MG63 (cell line): ENCODE measurements at places on chromosomes 1 and 21. TPM values are rescaled to one million over a fixed set of nuclear protein-coding genes. Genes with fewer than 3 reads are reported as not detected.

DNA sequence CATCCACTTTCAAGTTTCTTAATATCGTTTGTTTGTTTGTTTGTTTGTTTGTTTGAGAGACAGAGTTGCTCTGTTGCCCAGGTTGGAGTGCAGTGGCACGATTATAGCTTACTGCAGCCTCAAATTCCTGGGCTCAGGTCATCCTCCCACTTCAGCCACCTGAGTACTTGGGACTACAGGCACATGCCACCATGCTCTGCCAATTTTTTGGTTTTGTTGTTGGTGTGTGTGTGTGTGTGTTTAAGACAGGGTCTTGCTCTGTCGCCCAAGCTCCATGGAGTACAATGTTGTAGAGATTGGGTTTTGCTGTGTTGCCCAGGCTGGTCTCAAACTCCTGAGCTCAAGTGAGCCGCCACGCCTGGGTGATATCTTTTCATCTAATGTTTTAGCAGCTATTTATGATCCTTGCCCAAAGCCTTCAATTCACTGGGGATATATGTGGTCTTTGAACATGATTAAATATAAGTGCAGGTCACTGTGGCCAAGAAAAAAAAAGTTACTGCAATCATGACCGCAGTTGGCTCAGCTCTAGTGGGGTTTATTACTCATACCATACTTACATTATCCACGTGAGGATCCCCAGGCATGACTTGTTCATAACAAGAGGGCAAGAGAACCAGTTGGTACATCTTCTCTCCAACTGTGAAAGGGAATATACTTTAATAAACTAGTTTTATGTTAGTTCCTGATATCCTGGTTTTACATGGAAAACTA, 8.0 kb downstream of the RRP1B start:
- DNase-seq: peak; percentile 69

GRCh38 chr1:246579818-246580217, 13.6 kb downstream of the CNST start:
- no peak for DNase-seq

DNA sequence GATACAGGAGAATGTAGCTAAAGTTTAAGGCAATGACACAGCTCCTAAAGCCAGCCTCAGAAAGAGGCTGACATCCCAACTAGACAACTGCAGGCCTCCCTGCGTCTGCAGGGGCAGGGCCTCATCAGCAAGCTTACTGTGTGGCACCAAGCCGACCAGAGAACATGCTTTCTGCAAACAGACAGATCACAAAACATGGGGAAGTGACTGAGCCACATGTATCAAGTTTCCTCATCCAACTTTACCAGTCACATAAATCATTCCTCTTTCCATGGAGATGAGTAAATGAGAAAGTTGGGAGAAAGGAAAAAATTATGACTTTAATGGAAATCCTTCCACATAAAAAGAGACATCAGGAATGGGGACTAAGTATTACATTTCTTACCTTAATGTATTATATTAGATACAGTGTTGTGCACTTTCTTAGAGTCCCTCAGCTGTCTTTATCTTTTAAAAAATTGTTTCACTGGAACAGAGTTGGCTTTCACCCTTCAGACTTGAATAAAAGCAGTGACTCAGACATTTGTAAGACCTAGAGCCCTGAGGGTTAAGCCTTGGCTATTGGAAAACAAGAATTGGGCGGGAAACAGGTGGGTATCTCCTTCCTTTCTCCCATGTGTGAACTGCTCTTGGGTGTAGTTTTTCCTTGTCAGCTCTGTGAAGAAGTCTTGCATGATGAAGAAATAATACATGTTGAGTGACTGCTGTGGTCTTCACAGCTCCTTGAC, 305.7 kb upstream of the SNX7 start:
- no peak for DNase-seq

GRCh38 chr21:35681946-35682345, 378.4 kb downstream of the SETD4 start:
- DNase-seq: no peak

DNA sequence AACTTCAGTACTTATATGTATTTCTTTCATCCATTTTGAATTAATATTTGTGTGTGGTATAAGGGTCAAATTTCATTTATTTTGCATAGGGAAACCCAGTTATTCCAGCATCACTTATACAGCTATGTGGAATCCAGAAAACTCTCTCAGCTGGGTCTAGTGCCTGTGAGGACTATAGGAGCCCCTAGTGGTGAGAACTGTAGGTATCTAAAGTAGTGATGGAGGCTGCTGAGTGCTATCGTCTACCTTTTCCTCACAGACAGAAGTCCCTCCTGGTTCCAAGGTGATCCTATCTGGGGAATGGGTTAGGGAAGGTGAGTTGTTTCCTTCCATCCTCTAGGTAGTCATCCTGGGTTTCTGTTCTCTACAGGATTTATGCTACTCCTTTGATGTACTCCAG, 352.0 kb upstream of the C1orf87 start:
- DNase-seq: no peak

DNA sequence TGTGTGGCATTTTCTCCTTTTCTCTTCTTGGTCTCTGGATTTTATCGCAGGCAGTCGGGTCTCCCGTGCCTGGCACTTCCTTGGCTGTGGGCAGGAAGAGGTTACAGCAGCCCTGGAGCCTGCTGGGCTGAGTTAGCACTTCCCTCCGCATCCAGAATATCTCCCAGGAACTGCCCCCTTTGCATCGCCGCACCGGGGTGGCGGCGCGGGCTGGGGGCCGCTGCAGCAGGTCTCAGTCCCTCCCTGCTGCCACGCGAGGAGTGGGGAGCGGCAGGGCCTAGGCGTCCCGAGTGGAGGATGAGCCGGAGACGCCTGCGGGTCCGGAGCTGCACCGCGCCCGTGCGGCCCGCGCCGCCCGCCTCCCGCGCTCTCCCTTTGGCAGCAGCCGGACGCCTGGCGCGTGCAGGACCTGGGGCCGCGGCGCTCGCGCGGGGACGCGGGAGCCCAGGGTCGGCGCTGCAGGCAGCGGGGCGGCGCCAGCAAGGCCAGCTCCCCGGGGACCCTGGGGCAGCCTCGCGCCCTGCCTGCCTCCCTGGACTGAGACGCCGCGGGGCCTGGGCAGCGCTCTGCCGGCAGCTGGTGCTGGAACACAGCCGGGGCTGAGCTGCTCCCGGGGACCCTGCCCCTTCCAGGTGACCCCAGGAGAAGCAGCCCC, 192.8 kb downstream of the PRDM2 start:
- peak; percentile 46 for DNase-seq

GRCh38 chr1:81899214-81899821, 98.6 kb downstream of the ADGRL2 start:
- DNase-seq: no peak

DNA sequence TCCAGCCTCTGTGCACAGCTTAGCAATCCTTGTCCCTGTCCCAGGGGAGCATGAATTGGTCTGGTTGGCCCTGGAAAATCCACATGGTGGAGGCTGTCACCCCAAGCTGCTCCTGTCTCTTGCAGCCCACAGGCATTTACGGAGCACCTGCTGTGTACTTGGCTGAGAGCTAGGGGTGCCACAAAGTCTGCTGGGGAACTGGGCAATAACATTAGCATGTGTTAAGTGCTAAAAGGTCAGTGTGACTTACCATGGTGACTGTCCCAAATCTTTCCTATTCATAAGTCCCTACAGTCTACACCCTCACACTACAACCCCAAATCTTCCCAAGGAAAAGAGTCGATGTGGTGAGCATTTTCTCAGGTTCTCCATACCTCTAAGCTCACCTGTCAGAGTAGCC, 53.6 kb upstream of the ARTN start:
- DNase-seq: no peak

DNA sequence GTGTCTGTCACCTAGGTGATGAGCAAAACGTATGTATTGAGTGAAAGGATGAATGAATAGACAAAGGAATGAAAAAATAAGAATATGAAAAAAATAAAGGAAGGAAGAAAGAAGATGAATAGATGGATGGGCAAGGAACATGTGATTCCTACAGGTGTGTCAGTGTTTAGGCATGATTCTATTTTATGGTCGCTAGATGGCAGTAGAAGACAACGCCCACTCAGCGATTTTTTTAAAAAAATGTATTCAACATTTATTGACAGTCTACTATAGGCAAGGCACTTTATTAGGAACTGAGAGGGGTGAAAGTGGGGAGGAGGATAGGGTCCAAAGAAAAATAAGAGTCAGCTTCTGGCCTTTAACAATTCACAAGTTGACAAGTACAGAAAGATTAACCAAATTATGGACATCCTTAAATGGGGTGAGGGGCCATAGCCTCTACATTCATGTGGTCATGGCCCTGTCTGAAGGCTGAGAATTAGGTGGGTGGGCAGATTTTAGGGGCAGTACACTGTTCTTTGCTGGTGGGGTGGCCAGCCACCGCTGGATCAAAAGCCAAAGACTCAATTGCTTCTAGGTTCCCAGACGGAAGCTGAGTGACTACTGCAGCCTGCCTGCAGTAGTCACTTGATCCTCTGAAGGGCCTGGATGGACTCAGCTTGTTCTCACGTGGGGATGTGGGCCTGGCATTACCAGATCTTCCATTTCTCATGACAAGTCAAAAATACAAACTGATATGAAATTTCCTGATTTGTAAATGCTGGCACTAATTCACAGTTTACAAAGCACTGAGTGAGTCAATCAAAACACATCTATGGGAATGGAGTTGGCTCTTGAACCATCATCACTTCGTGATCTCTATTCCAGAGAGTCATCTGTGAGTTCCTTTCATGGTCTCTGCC, 83.9 kb downstream of the FASLG start:
- no peak for DNase-seq

- DNase-seq: no peak
Observed at GRCh38 chr1:96861836-96862235, 140.3 kb downstream of the PTBP2 start.

DNA sequence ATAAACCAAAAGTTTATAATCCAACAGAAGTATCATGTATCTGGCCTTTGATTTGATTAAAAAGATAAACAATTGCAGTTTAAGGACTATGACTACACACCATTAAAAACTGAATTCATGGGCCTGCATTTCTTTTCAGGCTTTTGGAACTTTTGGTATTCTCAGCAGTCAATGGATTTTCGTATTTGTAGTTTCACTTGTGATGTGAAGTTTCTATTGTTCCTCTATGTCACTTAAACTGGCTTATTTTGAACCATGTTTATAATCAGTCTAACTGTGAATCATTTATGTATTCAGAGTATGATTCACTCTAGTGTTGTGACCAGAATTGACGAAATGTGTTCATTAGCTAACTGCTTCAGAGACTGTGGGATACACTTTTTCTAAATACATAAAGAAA, 132.9 kb downstream of the COQ8A start:
- DNase-seq: no peak

- DNase-seq: no peak
Observed at GRCh38 chr1:235199441-235199840, 38.4 kb upstream of the RBM34 start.

DNA sequence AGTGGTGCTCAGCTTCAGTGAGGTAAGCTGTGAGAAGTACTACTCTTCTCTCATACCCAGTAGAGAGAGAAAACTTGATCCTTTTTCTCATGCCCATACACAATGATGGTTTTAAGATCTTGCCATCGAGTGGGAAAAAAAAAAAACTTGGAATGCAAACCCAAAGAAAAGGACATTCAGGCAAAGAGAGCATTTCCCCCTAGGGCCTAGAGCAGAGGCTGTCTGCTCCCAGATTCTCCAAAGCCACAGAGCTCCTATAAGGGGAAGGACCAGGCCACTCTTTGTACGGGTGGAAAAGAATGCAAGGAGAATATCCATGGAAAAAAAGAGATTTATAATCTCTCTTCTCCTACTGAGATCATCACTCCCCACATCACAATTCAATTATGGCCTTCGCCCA, 34.9 kb downstream of the MROH9 start:
- DNase-seq: no peak

GRCh38 chr1:51843948-51844347, 34.6 kb downstream of the NRDC start:
- DNase-seq: no peak

GRCh38 chr1:218205721-218206120, 79.4 kb upstream of the RRP15 start:
- no peak for DNase-seq

DNA sequence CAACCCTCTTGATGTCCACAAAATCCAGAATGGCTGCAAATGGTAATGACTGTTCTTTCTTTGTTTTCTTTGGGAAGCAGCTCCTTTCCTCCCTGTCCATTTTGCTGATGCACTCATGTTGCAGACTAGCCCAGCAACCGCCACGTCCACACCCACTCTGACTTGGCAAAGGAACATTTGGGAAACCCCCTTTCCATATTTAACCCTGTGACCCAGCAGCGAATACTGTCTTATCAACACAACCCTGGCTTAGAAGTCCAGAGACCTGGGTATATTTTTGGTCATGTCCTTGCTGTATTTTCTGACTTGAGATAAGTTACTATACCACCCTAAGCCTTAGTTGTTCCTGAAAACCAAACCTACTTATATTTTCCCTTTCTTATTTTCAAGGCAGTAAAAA, 18.1 kb upstream of the SHE start:
- no peak for DNase-seq

DNA sequence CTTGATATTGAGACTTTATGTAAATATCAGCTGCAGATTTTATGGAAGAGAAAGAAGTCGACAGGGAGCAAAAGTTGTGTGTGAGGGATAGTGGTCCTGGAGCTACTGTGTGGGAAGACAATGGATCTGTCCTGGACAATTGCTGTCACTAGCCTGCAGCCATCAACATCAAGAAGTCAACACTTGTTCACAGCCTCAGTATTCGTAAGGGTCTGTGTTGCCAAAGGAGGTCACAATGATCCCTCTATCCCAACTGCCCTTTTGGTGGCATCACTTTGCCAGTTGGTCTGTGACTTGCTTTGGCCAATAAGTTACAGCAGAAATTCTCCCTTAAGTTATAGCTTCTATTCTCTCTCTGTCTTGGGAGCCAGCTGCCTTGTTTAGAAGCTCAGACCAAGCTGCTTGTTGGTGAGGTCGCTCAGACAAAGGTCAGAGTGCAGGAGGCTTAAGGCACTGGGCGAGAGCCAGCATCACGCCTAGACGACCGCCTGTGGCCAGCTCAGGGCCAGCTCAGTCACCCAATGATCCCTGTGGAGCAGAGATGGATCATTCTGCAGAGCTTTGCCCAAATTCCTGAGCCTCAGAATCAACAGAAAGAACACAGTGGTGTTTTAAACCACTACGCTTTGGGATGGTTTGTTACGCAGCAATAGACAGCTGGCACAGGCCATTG, 134.9 kb downstream of the RHOU start:
- peak; percentile 76 for DNase-seq

GRCh38 chr1:67627906-67628305, 57.1 kb upstream of the GADD45A start:
- no peak for DNase-seq

GRCh38 chr1:108511764-108512163, 48.1 kb upstream of the EEIG2 start:
- no peak for DNase-seq

- DNase-seq: no peak
Observed at GRCh38 chr1:41314376-41315145, 46.7 kb upstream of the FOXO6 start.

The CASZ1 gene
- 1.1 and 1.2 TPM in 2 replicates for total RNA-seq

The OR6F1 gene
- total RNA-seq: not detected in 2 replicates

The DNAJC28 gene
- total RNA-seq: 0.72 and 1.1 TPM in 2 replicates

The TCP10L gene
- total RNA-seq: 0.69 TPM in 1 of 2 replicates, not detected in the other

The CELA3A gene
- not detected in 2 replicates for total RNA-seq

The PDZK1IP1 gene
- not detected in 2 replicates for total RNA-seq

The TMEM51 gene
- total RNA-seq: 2.8 and 4.9 TPM in 2 replicates

The ITLN2 gene
- not detected in 2 replicates for total RNA-seq

The CRP gene
- not detected in 2 replicates for total RNA-seq
